Fibroblast of skin of right biceps (primary cell): ENCODE measurements at places on chromosomes 11 and 22.
A peak's percentile ranks its signal among the peaks of the same experiment; 100 is the strongest.

DNA sequence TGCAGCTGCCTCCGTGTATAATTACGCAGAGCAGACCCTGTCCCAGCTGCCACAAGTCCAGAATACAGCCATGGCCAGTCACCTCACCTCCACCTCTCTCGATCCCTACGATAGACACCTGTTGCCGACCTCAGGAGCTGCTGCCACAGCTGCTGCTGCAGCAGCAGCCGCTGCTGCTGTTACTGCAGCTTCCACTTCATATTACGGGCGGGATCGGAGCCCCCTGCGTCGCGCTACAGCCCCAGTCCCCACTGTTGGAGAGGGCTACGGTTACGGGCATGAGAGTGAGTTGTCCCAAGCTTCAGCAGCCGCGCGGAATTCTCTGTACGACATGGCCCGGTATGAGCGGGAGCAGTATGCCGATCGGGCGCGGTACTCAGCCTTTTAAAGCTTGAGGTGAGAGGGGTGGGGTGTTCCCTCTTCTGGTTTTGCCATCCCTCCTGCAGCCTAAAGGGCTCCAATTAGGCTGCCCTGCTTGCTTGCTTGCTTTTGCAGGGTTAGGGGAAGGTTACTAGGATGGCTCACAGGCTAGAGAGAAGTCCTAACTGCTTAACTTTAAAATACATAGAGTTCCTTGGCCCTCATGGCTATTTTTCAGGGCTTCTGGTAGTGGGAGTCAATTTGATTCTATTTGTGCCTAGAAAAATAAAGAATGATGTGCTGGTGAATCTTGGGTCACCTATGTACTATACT lies 5.4 kb downstream of the RBM4 start:
- no peak for DNase-seq

DNA sequence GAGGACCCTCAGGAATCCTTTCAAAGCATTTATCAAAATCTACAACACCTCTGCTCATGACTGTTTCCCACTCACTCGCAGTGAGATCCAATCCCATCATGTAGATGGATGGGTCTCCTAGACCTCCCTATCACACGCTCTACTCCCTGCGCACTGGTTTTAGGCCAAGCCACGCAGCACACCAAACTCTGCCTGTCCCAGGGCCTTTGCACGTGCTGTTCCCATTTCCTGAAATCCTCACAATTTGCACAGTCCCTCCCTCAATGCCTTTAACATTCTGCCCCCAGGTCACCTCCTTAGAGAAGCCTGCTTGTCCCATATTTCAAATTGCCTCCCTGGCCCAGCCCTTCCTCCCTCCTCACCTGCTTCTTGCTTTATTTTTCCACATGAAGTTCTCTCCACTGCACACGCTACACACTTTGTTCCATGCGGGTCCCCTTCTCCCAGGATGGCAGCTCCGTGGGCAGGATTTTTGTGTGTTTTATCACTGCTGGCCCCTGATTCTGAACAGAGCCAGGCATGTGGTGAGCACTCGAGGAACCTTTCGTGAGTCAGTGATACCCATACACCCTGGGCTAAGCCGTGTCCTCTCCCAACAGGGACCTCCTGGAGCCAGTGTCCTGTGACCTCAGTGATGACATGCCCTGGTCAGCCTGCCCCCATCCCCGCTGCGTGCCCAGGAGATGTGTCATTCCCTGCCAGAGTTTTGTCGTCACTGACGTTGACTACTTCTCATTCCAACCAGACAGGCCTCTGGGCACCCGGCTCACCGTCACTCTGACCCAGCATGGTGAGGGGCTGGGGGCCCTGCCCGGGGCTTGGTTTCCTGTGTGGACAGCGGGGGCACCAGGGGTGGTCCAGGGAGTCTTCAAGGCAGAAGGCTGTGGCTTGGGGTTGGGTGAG lies 12.2 kb downstream of the CSF2RB start:
- no peak for DNase-seq

DNA sequence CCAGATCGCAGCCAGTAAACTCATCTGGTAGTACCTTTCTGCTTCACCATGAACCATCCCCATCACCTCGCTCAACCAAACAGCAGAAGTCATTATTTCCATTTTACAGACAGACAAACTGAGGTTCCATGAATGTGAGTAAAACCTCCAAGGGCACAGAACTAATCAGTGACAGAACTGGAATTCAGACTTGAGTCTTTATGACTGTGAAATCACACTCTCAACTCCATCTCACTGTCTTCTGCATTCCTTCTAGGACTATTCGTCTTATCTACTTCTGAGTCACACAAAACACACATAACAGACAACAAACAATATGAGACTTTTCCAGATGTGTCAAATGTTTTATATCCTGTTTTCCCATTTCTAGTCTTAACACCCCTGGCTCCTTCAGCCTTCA lies 9.3 kb upstream of the NUP50 start:
- peak; percentile 44 for DNase-seq

- no peak for DNase-seq
Measured at GRCh38 chr22:44915441-44915840, 94.4 kb downstream of the PHF21B start.

DNA sequence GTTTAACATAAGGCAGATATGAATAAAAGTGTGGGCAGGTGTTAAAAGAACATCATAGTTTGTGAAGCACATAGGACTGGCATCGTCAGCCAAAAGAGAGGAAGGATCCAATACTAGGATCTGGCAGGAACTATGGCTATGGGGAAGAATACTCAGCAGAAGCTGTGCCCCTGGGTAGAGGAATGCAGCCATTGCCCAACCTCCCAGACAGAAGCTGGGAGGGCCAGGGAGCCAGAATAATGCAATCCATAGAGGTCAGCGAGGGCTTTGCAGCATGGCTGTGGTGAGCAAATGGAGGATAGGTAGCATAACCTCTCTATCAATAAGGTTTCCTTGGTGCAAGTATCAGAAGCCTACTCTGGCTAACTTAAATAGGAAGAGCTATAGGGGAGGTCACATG lies 11.7 kb upstream of the CSTF3 start:
- no peak for DNase-seq

DNA sequence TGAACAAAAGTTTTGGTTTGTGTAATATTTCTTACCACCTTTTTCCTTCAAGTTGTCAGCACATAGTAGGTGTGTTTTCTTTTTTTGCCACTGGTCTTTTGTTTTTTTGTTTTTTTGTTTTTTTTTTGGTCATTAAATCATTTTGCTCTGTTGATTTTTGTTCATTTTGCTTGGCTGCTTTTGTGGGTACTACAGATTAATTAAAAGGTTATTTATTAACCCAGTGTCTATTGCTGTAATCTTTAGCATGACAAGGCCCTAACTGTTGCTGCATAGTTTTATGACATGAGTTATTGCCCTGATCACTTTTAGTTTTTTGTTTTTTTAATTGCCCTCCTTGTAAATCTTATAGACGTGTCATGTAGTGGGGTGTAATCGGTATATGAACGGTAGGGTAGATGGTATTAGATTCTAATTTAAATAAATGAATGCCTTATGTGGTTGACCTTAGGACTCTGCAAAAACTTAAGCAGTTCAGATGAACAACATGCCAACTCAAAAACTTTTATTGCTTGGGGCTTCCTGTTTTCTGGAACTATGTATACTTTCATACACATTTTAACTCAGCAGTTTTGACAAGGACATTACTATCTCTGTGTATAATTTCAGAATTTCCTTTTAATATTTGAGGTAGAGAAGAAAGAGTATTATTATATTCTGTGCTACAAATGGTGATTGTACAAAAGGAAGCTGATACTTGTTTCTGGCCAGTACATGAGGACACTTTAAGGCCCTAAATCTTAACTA lies 7.9 kb downstream of the EWSR1 start:
- no peak for DNase-seq

DNA sequence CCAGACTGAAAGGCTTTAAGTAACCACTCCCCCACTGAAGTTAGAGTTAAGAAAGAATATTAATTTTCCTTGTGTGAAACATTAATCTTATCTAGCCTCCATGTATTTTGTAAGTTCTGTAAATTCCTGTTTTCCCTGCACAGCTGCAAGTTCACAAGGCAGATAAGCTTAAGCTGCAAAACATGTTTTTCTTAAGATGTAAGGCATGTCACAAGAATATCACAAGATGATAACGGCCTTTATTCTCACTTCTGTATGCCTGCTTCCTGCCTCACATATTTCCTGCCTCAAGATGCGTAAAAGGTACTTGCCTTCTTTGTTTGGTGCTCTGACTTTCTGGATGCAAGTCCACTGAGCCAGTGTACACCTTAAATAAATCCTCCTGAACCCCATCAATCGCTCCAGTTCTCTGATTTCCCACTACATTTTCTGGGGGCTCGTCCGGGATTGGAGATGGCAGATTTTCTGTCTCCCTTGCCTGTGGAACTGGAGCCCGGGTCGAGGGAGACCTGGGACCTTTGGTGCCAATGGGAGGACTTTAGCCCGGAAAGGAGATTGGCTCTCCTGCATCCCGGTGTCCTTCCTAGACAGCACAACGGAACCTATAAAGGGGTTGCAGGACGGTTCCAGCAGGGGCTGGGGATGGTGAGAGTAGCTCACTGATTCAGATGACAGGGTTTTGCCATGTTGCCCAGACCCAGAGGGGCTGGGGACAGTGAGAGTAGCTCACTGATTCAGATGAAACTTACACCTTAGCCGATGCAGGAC lies 30.2 kb downstream of the PPARA start:
- peak; percentile 10 for DNase-seq

DNA sequence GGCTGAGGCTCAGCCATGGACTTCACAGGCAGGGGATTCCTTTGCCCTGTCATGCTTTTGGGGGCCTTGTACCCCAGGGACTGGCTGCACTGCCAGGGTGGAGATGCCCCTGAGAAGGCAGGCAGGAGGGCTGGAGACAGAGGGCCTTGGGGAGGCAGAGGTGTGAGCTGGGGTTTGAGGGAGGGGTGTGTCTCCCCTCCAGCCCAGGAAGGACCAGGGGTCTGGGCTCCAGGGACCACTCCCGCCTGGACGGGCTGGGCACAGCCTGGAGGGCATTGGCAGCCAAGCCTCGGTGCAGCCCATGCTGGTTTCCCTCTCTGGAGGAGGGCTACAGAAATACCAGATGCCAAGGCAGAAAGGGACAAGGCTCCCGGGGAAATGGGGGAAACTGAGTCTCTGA lies 19.5 kb downstream of the OTUB1 start:
- DNase-seq: no peak
